Ovary (tissue), 10 donors: ENCODE measurements at places on chromosomes 2 and 18. TPM values are rescaled to one million over a fixed set of nuclear protein-coding genes. Genes with fewer than 3 reads are reported as not detected.

KLHL41 gene
- total RNA-seq: 1.4 TPM

GRCh38 chr2:189178054-189178453, 1.5 kb downstream of the COL5A2 start:
- no peak for DNase-seq

GRCh38 chr18:34873986-34874580, 164.0 kb downstream of the DTNA start:
- DNase-seq: no peak

- DNase-seq: no peak
Observed at GRCh38 chr2:83475371-83475770, 983.7 kb downstream of the SUCLG1 start.

GRCh38 chr2:156456616-156457015, 20.4 kb downstream of the GPD2 start:
- DNase-seq: no peak

CFAP221 gene
- total RNA-seq: 2.3 TPM

PARD6G gene
- total RNA-seq: 14.9 TPM

NAGK gene
- total RNA-seq: 68.1 TPM

GRCh38 chr2:65587779-65588178, 155.4 kb upstream of the SPRED2 start:
- no peak for DNase-seq

MARCHF4 gene
- total RNA-seq: 0.05 TPM

HNMT gene
- total RNA-seq: 56.3 TPM

CCDC74B gene
- total RNA-seq: 3.3 TPM

FBXO36 gene
- total RNA-seq: 8.4 TPM

- DNase-seq: no peak
Observed at GRCh38 chr2:179307616-179308371, 43.2 kb upstream of the SESTD1 start.

RUFY4 gene
- total RNA-seq: not detected

NYAP2 gene
- not detected for total RNA-seq

DNA sequence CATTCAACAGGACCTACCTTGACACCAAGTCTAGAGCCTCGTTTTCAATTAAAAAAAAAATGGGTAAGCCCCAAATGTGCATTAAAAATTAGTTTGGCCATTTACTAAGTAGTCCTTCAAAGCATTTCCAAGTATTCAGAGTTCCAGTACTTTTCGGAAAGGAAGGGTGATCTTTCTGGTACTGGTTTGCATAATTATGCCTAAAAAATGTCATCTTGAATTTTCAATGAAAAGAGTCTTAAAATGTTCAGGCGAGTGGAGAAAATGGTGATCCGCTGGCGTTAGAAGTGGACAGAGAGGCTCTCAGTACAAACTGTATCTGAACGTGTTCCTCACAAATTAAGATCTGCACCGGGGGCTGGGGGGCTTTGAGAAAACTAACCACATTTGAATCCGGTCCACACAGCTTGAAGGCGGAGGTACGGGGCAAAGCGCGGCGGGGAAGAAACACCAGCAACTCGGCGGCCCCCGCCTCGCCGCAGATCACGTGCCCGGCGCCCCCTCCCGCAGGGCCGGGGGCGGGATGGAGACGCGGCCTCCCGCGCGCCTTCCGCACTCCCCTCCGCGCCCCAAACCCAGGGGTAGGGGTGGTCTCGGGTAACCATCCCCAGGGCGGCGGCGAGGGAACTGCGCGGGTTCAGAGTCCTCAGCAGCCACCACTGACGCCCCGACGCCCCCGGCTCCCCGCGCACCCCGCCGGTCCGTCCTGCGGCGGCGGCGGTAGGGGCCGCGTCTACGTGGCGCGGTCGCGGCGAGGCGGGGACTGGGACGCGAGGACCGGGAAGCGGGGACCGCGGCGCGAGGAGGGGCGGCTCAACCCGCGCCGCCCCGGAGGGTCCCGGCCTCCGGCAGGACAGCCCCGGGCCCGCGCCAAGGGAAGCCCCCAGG, 564 bp downstream of the LPIN2 start:
- DNase-seq: peak; percentile 76

DNA sequence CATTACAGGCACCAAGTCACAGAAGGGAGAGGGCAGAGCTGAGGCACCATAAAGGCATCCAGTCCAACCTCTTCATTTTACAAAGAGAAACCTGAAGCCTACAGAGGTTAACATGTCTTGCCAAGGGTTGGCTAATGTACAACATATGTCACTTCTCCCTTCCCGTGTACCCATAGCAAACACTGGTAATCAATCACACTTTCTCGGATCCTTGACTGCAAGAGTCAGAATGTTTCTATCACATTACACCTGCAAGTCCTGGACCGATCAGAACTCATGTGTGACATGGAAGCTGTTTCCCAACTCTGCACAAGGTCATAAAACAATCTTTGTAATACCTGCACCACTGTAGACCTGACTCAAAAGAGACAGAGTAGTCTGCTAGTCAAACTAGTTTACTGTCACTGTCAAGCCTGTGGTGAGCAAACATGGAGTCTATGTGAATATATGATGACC, 6.0 kb downstream of the ANKRD44 start:
- DNase-seq: no peak

DNA sequence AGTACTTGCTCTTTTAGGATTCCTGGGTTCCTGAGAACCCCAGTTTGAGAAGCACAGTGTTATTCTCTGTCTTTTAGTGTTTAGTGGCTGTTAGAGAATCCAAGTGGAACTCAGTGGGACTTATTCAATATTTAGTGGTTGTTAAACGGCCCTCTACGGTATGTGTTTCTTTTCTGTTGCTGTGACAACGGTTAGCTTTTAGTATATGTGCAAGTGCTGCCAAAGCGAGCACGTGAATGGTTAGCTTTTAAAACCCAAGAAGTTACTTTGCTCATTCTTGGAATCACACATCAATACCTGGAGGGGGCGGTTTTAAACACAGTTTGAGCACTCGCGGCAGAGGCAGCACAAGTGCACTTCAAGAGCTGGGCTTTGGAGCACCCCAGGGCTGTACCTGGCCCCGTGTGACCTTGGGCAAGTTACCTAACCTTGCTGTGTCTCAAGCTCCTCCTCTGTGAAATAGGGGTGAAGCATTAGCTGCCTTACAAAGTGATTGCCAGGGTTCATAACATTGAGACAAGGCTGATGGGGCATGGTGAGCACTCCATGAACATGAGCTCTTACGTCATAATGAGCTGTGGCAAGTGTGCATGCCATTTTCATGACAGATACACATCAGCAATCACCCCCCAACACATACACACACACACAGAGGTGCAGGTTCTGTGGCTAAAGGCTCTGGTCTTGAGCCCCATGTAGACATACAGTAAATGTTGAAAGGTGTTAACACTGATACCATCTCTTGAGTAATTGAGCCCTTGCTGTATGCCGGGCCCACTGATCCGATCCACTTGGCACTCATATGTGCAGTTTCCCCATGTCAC, 234.1 kb downstream of the ALPK2 start:
- no peak for DNase-seq

CD207 gene
- 0.32 TPM for total RNA-seq

DNA sequence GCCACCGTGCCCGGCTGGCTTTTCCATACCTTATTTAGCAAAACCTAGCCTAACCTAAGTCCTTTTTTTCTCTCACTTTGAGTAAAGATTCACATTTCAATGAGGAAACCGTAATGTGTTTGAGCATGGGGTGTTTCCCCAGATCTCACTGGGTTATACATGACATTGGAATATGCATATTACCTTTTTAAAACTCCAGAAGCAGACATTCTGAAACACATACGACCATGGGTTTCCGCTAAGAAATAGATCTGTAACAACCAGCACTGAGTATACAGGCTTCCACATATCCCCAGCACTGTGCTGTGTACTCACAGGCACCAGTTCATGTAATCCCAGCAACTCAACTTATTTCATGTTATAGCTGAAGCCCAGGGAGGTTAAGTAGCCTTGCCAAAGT, 41.0 kb upstream of the FOSL2 start:
- no peak for DNase-seq

GRCh38 chr2:12211326-12212175, 465.1 kb downstream of the LPIN1 start:
- no peak for DNase-seq

TCF23 gene
- total RNA-seq: 41.7 TPM

- no peak for DNase-seq
Observed at GRCh38 chr2:36392571-36393255, 37.1 kb downstream of the CRIM1 start.
